ENCODE measurements at places on chromosomes 4 and X. TPM values are rescaled to one million over a fixed set of nuclear protein-coding genes. Genes with fewer than 3 reads are reported as not detected.
A peak's percentile ranks its signal among the peaks of the same experiment; 100 is the strongest.

GRCh38 chrX:50183891-50184290, 16.9 kb downstream of the AKAP4 start:
- no peak for DNase-seq

FAM9B gene
- not detected for total RNA-seq

GRCh38 chrX:85906399-85906798, 141.0 kb downstream of the CHM start:
- DNase-seq: no peak

GRCh38 chrX:154090731-154091130, 6.8 kb downstream of the MECP2 start:
- DNase-seq: no peak

AKAP14 gene
- not detected for total RNA-seq

GRCh38 chr4:142815834-142816233, 30.3 kb downstream of the INPP4B start:
- DNase-seq: peak; percentile 63

DNA sequence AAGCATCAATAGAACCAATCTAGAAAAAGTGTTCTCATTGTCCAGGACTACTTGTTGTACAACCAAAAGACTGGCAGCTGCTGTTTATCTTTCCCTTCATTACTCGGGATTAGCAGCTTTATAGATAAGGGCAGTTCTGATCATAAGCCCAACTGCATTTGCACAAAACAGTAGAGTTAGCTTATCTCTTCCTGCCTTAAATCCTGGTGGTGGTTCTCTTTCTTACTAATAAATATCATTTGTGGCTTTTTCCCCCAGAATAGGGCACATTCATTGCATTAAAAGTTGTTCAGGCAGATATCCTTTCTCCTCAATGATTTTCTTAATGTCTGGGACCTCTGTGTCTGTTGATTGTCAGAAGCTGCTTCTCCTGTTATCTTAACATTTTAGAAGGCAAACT, 20.2 kb upstream of the RRAGB start:
- no peak for DNase-seq

DNA sequence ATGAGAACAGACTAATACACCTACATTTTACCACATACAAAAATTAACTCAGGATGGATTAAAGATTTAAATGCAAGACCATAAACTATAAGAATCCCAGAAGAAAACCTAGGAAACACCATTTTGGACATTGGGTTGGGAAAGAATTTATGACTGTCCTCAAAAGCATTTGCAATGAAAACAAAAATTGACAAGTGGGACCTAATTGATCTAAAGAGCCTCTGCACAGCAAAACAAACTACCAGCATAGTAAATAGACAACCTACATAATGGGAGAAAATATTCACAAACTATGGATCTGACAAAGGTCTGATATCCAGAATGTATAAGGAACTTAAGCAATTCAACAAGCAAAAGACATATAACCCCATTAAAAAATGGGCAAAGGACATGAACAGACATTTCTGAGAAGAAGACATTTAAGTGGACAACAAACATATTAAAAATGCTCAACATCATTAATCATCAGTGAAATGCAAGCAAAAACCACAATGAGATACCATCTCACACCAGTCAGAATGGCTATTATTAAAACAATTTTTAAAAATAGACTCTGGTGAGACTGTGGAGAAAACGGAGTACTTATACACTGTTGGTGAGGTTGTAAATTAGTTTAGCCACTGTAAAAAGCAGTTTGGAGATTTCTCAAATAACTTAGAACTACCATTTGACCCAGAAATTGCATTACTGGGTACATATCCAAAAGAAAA, 221.7 kb upstream of the DIPK2B start:
- DNase-seq: peak; percentile 59

CXXC4 gene
- 0.17 TPM for total RNA-seq

Data from mammary epithelial cell (primary cell).